ENCODE measurements at places on chromosomes 11 and 22.

DNA sequence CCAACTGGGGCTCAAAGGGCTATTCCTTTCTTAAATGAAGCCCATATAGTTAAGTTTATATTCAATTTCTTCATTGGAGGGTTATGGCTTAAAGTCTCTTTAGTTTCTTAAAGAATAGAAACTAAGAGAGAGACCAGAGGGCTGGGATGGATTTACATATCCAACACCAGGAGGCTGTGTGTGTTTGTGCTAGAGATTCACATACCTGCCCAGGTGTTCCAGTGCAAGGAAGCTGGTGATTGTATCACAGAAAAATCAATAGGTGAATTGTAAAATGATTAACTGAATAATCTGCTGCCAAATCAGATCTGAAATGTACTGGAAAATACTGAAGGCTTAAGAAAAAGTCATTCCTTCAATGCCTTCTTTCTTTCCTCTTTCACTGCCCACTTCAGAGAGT, 148.2 kb upstream of the BDNF start:
- no peak for DNase-seq

DNA sequence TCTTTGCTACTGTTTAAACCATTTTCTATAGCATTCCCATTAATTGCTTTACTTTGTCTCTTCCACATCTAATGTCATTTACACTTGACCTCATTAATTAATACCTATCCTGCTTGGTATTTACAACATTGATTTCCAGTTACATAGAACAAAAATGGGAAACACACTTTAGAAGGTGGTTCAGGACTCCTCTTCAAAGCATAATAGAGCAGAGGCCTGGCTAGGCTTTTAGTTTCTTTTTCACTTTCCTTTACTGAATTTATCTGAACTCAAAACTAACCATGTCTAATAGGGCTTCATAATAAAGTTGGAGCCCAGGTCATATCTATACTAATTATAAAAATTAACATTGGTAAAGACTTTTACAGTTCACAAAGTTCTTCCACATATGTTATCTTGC, 648.0 kb upstream of the KIRREL3 start:
- DNase-seq, result no peak

- DNase-seq, result no peak
Measured at GRCh38 chr11:133660202-133660568, 127.9 kb upstream of the OPCML start.

DNA sequence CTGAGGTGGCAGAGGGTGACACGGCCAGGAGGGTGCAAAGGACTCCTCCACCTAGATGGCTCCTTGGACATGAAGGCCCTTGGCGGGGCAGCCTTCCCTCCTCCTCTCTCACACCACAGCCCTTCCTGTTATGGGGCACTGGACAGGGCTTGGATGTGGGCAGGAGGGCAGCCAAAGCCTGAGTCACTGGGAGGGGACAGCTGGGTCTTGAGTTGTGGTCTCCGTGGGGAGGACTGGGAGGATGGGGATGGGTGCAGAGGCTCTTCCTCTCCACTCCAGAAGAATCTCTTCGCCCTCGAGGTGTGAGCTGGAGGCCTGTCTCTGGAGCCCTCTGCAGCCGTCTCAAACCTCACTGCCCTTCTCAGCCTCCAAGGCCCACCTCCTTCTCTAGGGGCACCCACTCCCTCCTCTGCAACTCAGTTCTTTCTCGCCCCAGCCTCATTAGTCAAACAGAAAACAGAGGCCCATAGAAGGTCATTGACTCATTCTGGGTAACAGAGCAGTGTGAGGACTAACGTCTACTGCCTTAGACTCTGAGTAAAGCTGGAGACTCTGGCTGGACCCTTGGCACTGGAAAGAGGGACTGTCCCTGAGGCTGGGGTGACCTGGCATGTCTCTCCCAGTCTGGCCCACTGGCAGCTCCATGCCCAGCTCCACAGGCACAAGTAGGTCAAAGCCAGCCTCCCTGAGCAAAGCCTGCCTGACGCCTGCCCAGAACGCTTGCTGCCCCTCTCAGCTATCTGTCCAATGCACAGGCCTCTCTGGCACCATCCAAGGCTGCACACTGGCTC, 47.5 kb upstream of the CDON start:
- no peak for DNase-seq

DNA sequence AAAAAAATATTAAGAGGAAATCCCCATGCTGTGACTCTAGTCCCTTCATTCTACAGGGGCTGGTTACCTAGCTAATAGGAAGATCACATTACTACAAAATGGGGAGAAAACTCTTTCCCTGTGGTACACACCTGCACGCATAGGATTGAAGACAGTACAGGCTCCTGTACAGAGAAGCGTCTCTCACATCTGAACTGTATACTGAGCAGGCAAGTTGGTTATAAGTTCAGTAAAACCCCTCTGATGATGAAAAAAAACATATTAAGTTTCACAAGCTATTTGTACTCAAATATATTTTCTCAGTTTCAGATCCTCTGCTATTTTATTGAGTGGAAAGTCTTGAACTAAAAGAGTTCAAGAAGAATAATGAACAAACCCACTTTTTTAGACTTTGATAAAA, 156.9 kb upstream of the HSD17B12 start:
- no peak for DNase-seq

- no peak for DNase-seq
Measured at GRCh38 chr11:48142889-48143288, 73.7 kb upstream of the OR4B1 start.

GRCh38 chr11:126417091-126417862, 61.8 kb downstream of the ST3GAL4 start:
- DNase-seq, result no peak

DNA sequence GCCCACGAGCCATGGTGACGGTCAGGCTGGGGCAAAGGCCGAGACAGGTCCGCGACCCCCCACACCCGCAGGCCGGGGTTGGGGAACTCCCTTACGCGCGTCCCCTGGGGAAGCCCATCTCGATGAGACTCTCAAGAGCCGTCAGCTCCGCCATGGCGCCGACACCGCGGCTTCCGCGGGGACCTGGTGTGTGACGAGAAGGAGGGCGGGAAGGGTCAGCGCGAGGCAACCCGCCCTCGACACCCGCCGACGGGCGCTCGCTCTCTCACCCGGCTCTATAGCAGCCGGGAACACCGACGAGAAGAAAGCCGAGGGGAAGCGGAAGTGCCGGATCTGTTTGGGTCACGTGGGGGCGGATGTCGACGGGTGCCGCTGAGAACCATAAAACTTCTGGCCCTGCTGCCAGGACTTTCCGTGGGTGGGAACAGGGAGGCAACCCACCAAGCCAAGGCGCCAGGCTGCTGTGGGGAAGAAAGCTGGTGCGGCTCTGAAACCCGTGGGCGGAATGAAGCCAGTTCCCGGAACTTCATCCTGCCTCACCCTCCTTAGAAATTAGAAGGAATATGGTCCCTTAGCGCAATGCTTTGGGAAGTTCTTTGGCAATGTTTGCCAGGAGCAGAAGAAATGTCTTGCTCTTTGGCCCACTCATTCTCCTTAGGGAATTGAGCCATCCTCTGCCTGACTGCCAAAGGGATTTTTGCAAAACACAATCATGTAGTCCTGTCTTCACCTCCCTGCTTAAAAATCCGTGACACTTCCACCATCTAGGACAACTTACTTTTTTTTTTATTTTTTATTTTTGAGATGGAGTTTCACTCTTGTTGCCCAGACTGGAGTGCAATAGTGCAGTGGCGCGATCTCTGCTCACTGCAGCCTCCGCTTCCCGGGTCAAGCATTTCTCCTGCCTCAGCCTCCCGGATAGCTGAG, at the start of gene UBXN1:
Gene UBXN1, minus strand, starts transcription at position 304 of the 927 bp plus-strand sequence. Its CDS starts 150 bp downstream, at position 154.
- peak; percentile 94 for DNase-seq

DNA sequence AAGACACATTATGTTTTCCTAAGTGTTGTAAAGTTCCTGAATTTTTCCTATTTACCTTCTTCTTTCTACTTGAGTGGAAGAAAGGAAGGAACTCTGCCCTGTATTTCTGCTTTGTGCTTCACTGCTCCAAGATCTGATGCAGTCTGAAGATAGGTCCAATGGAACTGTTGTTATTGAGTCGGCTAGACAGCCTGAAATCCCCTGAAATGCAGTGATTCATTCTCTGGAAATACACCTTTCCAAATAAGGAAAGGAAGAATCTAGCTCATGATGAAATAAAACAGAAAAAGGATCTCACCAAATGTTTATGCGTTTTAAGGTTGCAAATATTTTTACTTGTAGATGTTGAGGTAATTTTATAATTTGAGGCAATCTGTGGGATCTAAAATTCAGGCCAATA, 322.8 kb downstream of the GUCY1A2 start:
- no peak for DNase-seq

DNA sequence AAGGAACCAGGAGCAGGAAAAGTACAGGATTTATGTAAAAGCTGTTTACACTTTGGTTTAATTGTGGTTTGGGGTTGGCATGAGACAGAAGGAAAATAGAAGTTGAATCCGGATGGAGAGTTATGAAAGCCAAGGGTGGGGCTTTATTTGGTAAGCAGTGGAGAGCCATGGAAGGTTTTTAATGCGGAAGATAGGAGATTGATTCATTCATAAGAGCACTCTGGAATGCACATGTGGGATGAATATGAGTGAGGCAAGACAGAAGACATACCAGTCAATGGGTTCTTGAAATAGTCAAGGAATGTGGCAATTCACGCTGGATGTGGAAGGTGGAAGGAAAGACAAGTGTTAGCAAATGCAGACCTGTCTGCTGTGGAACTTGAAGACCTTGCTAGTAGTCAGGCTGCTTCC, 9.3 kb upstream of the GLB1L3 start:
- peak; percentile 79 for DNase-seq

DNA sequence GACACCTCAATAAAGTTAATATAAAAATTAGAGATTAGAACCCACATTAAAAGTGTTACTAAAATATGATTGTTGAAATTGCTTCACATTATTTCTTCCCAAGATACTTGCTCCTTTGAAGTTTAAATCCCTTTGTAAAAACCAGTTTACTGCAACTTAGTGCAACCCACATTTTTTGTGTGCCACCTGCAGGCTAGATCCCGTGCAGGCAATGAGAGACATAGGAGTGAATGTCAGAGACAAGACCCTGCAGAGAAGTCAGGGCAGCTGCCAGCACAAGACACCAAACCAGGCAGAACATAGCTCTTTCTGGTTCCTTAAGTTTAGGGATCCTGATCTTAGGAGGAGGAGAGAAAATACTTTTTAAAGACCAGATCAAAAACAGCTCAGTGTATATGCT, 142.8 kb upstream of the MTNR1B start:
- DNase-seq, result no peak

- DNase-seq, result no peak
Measured at GRCh38 chr22:49236541-49237075, 591.1 kb downstream of the BRD1 start.

GRCh38 chr11:26960281-26960680, 33.6 kb upstream of the FIBIN start:
- DNase-seq, result no peak

DNA sequence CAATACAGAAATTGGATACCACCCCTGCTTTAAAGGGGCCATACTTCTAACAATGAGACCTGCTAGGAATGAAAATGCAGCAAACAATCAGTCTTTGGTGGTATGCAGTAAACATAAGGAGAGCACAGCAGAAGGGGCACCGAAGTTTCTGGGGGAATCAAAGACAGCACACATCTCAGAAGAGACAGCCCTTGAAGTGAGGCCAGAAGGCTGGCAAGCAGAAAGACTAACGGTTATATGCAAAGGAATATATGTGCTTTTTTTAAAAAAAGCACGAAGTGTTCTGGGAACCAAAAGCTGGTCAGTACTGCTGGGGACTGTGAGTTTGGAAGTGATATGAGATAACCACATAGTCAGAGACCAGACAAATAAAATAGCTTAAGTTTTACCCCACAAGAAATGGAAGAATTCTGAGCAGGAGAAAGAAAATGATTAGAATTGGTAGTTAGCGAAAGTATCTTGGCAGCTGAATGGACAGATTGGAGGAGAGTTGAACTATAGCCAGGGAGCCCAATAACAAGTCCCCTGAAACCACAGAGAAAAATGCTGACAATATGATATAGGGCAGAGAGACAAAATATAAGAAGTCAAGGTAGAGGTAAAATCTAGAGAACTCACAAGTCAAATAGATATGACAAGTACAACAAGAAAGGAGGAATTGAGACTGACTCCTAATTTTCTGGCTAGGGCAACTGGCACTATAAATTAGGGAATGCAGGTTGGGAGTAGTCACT, 125.7 kb downstream of the MRTFA start:
- DNase-seq, result no peak

DNA sequence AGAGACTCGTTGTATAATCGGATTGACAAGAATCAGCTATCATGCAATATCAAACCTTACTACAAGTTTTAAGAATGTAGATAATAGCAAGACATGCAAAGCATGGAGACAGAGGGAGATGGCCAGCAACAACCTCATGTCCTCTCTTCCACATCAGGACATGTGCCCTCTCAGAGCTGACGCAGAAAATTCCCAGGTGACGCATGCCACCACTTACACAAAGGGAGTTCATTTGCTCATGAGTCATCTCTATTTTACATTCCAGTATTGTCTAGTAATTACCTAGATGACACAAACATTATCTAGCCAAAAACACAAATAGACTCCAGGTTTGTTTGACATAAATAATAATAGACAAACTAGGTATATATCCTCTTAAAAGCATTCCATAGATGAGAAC, 38.1 kb upstream of the OPCML start:
- DNase-seq, result no peak

- peak; percentile 98 for DNase-seq
Measured at GRCh38 chr11:28836285-28837081, 728.3 kb downstream of the METTL15 start.

- DNase-seq, result no peak
Measured at GRCh38 chr11:61077936-61078335, 24.4 kb upstream of the CD5 start.

- DNase-seq, result no peak
Measured at GRCh38 chr11:7186676-7187075, 65.0 kb upstream of the SYT9 start.

DNA sequence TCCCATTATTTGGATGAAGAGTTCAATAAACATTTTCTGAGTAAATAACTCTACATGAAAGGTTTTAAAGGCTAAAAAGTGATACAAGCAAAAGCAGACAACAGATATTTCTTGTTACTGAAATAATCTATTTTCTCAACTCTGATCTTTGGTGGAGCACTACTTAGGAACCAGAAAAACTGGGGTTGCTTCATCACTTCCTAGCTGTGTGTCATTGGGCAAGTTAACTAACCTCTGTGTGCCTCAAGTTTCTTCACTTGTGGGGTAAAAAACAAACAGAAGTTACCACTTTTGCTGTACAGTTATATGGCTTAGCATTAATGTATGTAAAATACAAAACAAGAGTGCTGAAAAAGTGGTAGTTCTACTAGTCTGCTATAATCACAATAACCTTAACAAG, 5.6 kb downstream of the MAPK1 start:
- no peak for DNase-seq

- no peak for DNase-seq
Measured at GRCh38 chr11:6199174-6199810, at the start of gene OR52W1. OR52W1 (plus strand) TSS chr11:6199224; CDS start chr11:6199224, 0 bp downstream.

GRCh38 chr22:49904040-49904369, 14.2 kb downstream of the ALG12 start:
- no peak for DNase-seq

DNA sequence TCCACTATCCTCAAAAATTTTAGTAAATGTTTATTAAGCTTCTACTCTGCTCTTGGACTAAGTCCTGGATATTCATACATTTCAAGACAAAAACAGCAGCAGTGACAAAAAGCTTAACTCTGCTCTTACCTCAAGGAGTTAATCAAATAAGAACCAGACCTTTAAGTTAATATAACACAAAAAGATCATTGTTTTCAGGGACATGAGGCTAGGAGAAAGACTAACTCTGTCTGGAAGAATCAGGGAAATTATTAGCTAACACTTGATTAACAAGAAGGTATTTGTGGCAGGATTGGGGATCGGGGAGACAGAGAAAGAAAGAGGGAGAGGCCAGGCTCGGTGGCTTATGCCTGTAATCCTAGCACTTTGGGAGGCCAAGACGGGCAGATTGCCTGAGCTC, 74.4 kb downstream of the PPP2R1B start:
- no peak for DNase-seq

GRCh38 chr22:20884454-20884853, 25.6 kb downstream of the SNAP29 start:
- no peak for DNase-seq

Data from GM04503 (cell line).